ENCODE measurements at places on chromosomes 1 and 21.
A peak's percentile ranks its signal among the peaks of the same experiment; 100 is the strongest.

DNA sequence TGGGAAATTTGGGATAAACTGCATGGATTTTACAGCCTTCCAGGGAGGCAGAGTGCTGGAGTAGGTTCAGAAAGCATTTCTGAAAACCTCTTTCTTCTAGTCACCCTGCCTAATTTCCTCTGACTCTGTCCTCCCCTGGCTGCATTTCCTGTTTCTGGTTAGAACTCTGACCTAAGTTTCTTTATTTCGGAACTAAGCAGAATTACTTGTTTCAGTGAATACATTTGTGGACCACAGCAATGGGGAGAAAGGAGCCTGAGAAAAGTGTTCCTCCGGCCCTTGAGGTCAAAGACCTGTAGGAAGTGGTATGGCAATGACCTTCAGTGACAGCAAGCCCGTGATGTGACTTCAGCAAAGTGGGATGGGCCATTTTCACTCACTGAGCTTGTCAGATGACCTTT, 173.4 kb upstream of the RUNX1 start:
- DNase-seq: peak; percentile 60

GRCh38 chr1:247448107-247448791, 9.7 kb downstream of the OR2B11 start:
- peak; percentile 41 for DNase-seq

DNA sequence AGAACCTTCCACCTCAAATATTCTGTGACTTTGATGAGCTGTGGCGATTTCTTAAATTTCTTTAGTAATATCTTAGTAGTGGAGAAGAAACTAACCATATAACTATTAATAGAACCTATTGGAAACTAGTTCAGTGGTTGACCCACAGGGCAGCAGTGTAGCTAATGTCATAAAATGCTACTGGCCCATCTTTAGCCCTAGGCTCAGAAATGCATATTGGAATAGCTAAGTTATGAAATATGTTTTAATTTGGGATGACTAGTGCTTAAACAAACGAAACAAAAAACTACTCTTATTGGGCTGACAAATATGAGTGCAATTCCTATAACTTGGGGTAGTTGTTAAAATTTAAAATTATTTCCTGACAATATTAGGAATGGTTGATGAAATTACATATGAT, 20.2 kb downstream of the MACO1 start:
- DNase-seq: peak; percentile 14

GRCh38 chr1:98556521-98557158, 104.9 kb upstream of the SNX7 start:
- DNase-seq: peak; percentile 37

DNA sequence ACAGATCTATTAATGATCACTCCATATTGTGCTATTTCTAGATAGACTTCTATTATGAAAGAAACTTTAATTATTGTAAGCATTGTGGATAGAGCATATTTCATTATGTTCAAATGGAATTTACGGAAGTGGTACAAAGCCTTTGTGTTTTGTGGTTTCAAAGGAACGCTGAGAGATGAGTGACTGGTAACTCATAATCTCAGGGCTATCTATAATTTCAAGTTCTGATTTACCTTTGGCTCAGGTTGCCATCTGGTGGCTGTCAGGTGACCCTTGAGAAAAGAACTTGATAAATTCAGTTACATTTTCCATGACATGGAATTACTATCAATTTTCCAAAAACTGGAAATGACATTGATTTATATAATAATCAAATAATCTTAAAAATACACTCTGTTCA, 12.2 kb downstream of the NTNG1 start:
- DNase-seq: no peak

DNA sequence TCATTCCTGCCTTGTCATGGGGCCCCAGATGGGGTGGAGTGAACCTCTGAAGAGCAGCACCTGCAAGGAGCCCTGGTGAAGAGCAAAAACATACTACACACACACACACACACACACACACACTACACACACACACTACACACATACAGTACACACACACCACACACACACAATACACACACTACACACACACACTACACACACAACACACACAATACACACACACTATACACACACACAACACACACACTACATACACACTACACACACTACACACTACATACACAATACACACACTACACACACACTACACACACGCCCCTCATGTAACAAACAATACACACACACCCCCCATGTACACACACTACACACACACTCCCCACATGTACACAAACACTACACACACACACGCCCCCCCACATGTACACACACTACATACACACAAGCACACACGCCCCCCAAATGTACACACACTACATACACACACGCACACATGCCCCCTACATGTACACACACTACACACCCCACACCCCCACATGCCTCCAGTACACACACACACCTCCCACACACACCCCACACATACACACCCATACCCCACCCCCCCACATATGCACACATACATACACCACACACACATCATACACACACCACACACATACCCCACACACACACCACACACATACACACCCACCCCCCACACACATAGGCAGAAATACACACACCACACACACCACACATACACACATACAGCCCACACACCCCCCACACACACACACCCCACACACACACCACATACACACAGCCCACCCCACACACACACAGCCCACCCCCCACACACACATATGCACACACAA, 9.3 kb downstream of the SLC2A5 start:
- DNase-seq: no peak
